ENCODE measurements at places on chromosomes 1 and 21.

DNA sequence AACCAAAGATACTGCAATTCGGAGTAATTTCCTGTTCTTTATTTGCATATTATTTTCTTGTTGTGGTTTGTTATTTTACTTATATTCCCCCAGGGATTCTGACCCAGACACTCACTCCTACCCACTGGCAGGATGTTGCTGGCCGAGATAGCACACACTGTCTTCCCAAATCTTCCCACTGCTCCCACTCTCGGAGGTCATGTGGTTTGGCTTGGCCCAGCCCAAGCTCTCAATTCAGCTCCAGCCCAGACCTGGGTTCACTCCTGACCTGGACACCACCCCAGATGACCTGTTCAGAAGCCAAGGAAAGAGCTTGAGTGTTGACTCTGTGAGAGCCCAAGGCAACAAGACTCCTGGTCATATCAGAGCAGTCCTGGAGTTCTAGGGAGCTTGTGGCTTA lies 1.2 kb upstream of the FAM43B start:
- no peak for DNase-seq

DNA sequence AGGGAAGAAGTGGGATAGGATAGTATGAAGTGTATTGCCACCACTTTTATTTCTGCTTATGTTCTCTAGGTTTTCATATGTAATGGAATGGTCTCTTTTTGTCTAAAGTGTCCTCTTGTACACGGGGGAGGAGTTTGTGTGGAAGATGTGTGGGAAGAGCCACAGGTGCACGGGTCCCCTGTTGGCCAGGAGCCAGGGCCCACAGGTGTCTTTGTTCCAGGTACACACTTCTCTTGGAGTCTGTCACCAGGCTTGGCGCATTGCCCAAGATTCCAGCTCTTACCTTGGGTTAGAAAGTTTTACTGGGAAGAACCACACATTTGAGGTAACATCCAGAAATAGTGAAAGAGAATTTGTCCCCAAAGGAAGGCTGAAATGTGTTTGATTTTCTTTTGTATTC lies 10.5 kb downstream of the TENT5C start:
- no peak for DNase-seq

- DNase-seq, result no peak
These were observed 54.2 kb upstream of the NFIA start for GRCh38 chr1:61028136-61028535.

GRCh38 chr1:246178717-246179311 lies 328.3 kb downstream of the SMYD3 start:
- no peak for DNase-seq

DNA sequence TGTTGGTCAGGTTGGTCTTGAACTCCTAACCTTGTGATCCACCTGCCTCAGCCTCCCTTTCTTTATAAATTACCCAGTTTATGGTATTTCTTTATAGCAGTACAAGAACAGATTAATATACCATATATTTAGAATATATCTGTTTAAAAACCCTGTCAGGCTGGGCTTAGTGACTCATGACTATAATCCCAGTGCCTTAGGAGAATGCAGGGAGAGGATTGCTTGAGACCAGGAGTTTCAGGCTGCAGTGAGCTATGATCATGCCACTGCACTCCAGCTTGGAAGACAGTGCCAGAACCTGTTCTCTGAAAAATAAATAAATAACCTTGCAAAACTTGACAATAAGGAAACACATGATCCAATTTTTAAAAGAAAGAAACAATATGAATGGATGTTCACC lies 43.9 kb downstream of the ZNF684 start:
- no peak for DNase-seq

DNA sequence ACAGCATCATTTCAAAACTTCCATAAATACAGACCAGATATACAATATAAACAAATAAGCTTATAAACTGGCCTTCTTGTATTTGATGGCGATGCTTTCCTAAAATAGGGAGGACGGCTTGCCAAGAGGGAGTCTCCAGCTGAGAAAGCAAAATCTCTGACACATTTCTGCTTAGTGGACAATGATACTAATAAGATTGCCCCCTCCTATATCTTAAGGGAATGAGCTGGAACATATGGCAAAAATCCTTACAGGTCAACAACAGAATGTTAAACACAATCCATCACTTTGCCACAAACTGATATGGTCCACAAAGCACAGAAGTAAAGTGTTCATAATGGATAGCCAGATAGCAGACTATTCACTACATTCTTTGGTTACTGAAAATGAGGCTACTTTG lies 7.1 kb upstream of the GADD45A start:
- DNase-seq, result no peak

DNA sequence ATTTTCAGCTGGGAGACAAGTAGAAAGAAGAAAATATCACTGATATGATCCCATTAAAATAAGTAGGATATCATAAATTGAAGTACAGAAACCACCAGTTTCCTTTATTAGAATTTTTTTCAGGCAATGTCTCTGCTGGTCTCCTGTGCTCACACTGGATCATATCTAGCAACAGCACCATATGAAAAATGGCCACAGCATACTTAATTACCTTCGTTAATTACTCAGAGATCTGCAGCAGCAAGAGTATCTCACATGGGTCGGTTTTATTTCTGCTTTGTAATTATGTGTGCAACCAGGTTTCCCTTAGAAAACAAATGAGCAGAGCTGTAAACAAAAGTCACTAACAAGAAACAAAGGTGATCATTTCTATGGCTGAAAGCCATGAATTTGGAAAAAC lies 287.9 kb downstream of the LRRIQ3 start:
- no peak for DNase-seq

DNA sequence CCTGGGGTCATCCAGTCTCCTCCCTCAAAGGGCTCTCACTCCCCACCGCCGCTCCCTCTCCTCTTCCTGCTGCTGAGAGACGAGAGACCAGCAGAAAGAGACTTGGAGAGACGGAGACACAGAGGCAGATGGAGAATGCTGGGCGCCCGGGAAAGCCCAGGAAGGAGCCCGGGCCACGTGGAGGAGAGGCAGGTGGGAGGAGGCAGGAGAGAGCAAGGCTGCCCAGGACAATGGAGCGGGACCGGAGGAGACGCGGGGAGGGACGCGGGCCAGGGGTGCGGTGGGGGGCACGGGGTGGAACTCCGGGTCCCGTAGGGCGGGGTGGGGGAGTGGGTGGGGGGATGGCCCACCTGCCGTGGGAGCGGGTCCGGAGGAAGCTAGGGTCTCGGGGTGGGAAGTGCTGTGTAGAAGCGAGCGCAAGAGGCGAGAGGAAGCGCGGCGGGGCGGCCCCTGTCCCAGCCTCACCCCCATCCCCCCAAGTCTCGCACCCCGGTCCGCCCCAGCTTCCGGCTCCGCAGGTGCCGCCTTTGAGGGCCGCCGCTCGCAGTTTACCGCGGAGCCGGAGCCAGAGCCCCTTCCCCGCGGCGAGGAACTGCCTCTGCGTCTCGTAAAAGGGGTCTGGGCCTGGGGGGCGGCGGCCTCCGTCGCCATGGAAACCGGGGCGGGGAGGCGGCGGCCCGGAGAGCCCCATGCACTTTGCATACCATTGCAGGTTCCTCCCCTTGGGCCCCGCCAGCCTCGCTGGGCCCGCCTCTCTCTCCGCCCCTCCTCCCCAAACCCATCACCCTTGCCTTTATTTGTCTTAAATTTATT lies 11.7 kb upstream of the EPHA2 start:
- DNase-seq, result peak; percentile 82

DNA sequence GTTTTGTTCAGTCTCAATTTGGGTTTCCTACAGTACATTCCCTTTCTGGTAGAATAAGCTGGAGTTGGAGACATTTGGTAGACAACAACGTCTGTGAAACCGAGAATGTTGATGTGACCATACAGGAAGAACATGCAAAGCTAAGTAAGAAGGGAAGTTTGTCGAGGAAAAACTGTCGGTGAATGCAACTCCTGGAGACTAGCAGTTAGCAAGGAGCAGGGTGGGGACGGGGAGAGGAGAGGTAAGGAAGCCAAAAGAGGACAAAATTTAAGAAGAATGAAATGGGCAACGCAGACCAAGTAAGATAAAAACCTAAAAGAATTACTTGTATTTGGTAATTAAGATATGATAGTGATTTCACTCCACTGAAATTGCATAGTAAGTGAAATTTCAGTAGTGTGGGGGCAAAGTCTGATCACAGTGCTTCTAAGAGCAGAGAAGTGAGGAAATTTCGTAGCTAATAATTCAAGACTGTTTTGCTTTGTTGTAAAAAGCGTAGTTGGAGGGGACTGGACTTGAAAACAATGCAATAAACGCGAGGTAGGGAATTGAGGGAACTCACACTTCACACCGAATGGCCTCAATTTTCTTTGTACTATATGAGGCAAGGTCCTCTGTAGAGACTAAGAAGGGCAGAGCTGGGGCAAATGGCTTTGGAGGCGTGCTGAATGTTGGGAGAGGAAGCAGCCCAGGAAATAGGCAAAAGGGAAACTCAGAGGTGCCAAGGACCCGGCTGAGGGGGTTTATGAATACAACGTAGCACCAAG lies 787 bp upstream of the GIPC2 start:
- DNase-seq, result peak; percentile 36

All from retina (tissue), 1 donor.